ENCODE measurements at places on chromosomes 13 and 19.
A peak's percentile ranks its signal among the peaks of the same experiment; 100 is the strongest.

DNA sequence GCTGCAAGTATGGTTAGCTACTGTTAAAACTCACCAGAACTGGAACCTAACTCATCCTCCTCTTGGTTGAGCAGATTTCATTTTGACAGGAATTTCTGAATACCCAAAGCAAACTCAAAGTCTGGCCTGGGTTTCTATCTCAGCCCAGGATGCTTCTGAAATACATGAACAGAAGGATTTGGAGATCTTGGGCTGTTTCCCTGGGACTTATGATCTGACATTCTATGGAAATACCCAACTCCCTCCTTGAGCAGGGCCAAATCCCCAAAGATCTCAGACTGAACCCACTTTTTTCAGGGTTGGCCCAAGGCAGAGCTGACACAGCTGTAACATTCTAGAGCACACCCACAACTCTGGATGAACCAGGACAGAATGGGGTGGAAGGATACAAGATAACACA is 1.1 kb upstream of the ITM2B start:
- DNase-seq: no peak

DNA sequence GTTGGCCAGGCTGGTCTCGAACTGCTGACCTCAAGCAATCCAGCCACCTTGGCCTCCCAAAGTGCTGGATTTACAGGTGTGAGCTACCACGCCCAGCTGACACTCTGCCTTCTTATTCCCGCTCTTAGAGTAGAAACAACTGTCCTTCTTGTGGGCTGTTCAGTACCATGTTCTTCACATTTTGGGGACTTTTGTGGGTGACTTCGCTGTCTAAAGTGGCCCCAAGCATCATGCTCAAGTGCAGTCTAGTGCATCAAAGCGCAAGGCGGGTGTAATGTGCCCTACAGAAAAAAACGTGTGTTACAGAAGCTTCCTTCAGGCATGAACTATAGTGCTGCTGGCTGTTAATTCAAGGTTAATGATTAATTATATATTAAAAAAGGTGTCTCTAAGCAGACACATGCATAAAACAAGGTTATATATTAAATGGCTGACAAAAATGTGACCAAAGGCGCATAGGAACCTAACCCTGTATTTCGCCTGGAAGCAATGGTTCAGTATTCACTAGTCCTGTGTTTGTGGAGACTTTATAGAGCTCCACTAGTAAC is 38.3 kb downstream of the ABCC4 start:
- no peak for DNase-seq

DNA sequence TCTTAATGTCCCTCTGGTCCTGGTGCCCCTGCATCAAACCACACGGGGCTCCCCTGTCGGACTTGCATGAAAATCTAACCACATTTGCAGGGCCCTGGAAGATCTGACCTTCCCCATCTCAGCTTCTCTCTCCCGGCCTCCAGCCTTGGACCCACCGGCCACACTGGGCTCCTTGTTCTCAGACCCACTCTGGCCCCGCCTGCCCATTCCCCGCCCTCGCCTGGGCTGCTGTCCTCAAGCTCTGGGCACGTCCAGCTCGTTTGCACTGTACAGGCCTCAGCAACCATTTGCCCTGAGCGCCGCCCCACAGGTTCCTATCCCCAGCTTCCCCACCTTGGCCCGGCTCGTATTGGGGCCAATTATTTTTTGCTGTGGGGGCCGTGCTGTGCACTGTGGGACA is 10.5 kb downstream of the MYO9B start:
- DNase-seq: no peak

DNA sequence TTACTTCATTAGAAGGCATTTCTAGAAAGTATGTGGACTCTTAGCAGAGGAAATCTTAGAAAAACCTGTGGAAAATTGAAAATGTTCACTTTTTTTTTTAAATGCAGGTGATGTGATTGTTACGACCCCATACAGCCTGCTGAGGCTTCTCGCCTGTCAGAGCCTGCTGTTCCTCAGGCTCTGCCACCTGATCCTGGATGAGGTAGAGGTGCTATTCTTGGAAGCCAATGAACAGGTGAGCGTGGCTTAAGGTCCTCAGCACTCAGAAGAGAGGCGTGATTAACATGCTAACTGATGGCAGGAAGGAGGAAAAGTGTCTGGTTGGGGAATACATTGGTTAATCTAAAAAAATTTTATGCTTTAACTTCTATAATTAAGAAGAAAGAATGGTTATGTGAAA is 71.4 kb downstream of the SLC7A9 start:
- DNase-seq: no peak

GRCh38 chr13:111165241-111166010 is 50.3 kb downstream of the ARHGEF7 start:
- no peak for DNase-seq

- DNase-seq: no peak
Observed at GRCh38 chr13:24630121-24630520, 50.1 kb upstream of the ATP12A start.

DNA sequence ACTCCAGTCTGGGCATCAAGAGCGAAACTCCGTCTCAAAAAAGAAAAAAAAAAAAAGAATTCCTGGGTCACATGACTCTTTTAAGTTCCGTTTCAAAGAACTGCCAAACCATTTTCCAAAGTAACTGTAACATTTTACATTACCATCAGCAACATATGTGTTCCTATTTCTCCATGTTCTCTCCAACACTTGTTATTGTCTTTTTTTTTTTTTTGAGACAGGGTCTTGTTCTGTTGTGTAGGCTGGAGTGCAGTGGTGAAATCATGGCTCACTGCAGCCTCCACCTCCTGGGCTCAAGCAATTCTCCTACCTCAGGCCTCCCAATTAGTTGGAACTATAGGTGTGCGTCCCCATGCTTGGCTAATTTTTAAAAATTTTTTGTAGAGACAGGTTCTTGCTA is 6.5 kb downstream of the LGALS7B start:
- no peak for DNase-seq

- no peak for DNase-seq
Observed at GRCh38 chr19:48615231-48616040, 560 bp upstream of the FAM83E start.

GRCh38 chr13:89550938-89551337 is 1796.5 kb upstream of the MIR17HG start:
- no peak for DNase-seq

DNA sequence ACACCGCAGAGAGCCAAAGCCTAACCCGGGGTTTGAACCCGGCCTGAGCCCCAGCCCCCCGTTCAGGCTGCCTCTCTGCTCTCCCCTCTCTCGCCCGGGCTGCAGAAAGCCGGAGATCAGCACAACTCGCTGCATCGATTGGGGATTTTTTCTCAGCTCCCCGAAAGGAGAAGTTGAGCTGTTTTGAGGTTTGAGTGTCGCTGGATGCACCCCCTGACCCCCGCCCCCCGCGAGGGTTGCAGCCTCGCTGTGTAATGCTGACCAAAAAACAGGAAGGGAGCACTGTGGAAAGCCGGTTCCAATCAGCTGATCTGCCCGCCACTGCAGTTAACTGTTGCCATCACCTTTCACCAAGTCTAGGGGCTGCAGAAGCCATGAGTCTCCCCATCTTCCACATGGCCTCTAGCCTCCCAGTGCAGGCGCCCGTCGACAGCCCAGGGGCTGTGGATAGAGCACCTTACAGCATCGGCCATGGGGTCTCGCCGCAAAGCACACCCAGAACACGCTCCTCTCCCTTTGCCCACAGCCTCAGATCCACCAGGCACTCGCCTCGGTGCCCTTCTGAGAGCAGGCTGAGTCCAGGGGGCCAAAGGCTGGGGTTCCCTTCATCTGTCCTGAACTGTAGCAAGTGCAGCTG is 34.5 kb downstream of the MYO9B start:
- DNase-seq: no peak

- no peak for DNase-seq
Observed at GRCh38 chr13:26949701-26950502, 189.3 kb upstream of the GPR12 start.

DNA sequence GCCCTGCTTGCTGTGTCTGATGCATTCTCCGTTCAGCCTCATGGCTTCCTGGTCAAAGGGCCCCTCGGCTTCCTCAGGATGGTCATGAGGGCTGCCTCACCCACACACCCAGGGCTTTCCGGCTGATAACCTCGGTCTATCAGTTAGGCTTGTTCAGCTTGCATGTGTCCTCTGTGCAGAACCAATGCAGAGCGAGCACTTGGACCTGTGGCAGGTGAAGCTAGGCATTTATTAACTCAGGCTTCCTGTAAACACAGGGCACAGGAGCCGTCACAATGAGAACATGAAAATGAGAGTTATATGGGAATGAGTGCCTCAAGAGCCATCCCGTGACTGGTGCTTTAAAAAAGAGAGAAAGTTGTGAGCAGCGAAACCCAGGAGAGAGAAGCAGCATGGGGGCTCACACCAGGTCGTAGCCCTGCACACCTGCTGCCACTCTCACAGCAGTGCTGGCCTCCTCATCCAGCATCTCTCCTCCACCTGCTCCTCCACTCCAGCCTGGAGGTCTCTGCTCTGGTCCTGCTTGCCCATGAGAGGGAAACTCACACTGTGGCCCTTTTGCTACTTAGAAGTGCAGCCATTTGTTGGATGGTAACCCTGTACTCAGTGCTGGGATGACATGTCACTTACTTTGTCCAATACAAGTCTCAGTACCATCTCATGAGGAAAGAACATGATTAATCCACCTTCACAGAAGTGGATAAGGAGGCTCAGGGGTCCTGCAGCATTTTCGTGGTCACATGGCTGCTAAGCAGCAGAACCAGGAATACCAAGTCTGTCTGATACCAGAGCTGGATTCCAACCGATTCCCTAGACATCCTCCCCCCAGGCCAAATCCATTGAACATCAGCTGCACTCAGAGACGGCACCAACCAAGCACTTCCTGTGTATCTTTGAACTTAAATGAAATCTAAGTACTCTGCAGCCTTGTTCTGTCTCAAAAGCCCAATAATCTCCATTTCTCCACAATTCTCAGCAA is 50.5 kb upstream of the IRS2 start:
- no peak for DNase-seq

GRCh38 chr13:84569366-84569765 is 687.1 kb upstream of the SLITRK1 start:
- DNase-seq: no peak

GRCh38 chr13:100625447-100625846 is 36.9 kb upstream of the GGACT start:
- no peak for DNase-seq

DNA sequence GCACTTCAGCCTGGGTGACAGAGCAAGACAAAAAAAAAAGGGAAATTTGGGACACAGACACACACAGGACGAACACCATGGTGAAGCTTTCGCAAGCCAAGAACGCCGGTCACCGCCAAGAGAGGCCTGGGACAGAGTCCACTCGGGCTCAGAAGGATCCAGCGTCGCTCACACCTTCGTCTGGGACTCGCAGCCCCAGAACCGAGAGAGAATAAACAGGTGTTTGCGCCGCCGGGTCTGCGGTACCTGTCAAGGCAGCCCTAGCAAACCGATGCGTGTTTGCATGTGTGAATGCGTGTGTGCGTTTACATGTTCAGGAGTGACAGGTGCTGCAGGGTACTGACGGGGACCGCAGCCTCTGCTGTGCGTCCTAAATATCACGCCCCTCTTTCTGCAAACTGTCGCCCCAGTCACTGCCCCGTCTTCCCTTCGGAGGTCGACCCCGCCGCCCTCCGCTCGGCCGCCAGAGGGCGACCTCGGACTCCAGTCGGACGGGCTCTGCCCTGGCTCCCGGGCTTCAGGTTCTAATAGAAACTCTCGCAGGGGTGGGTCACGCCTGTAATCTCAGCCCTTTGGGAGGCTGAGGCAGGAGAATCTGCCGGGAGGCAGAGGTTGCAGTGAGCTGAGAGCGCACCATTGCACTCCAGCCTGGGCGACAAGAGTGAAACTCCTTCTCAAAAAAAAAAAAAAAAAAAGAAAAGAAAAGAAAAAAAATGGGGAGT is 11.8 kb upstream of the CSNK1G2 start:
- DNase-seq: peak; percentile 93

GRCh38 chr19:3668331-3669081 is 31.8 kb downstream of the PIP5K1C start:
- DNase-seq: no peak

DNA sequence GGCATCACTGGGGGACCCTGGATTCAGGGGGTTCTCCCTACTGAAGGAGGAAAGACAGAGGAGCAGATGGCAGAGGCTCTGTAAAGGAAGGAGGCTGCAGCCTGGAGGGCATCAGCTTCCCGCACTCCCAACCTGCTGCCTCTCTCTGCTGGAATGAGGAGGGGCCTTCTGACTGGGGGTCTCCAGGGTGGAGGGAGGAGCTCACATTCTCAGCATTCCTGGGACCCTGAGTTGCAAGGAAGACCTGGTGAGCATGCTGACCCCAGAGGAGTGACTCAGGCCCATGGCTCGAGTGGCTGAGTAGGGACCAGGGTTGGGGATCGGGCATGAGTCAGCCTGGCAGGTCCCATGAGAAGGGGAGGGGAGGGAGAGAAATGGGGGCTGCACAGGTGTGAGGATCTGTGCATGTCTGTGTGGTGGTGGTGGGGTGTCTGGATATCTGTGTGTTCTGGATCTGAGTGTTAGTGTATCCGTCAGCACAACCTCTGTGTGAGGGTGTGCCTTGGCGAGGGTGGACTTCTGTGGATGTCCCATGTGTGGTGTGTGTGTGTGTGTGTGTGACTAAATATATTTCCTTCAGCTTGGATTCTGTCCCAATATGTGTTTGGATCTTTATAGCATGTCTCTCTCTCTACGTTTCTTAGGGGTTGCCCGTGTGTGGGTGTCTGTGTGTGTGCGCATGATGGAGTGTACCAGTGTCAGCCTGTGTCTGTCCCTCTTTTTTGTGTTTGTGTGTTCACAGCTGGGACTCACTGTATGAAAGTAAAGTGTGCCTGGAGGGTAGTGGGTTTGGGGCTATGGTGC is 4.6 kb downstream of the AXL start:
- DNase-seq: peak; percentile 93

GRCh38 chr19:40365613-40366401 is 17.3 kb downstream of the PLD3 start:
- peak; percentile 96 for DNase-seq

DNA sequence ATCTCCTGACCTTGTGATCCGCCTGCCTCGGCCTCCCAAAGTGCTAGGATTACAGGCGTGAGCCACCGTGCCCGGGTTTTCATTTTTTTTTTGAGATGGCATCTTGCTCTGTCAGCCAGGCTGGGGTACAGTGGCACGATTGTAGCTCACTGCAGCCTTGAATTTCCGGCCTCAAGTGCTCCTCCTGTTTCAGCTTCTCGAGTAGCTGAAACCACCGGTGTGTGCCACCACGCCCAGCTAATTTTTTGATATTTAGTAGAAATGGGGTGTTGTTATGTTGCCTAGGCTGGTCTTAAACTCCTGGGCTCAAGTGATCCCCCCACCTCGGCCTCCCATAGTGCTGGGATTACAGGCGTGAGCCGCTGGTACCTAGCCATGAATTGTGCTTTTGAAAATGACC is 5.9 kb downstream of the ADAT3 start:
- DNase-seq: no peak

- DNase-seq: no peak
Observed at GRCh38 chr19:39299404-39299803, 3.2 kb downstream of the IFNL1 start.

DNA sequence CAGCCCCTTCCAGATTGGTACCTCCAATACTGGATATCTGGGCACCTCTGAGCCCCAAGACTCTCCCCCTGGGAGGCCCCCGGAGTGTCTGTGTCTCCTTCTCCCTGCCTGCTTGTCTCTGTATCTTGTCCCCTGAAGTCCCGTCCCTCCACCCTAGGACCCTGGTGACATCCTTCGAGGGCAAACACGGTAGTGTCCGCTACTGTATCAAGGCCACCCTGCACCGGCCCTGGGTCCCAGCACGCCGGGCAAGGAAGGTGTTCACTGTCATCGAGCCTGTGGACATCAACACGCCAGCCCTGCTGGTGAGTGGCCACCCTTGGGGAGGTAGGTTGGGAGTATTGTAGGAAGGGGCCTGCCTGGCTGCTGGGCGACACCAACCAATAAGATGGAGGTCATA is 844 bp downstream of the ARRDC2 start:
- no peak for DNase-seq

Measured in H54 (cell line).